ENCODE measurements at places on chromosomes 1 and 21.

DNA sequence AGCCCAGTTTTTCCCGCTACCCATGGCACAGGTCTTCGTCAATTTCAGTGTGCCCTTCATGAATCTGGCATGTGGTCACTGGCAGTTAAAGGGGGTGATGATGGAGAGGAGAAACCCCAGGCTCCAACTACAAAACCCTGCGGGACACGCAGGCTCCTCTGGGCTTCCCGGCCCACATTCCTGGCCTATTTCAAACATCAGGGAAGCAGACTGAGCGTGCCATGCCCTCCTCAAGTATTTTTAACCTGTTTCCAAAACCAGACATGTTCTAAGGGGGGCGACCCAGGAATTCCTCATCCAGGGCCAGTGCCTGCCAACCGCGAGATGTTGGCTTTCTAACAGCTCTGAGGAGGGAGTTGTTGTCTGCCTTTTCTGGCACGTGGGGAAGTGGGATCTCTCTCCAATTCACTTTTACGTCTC, 85.1 kb downstream of the CAPZB start:
- H3K4me1 ChIP-seq: peaks cover 64% of the 10 kb centered on the region
- H3K27me3 ChIP-seq: peaks cover 2% of the 10 kb centered on the region
- H3K4me3 ChIP-seq: no peak overlapping the region
- DNase-seq: no peak

GRCh38 chr1:5109633-5110032, 455.2 kb downstream of the AJAP1 start:
- peaks cover 22% of the 10 kb centered on the region for H3K27me3 ChIP-seq
- no peaks in the 10 kb centered on the region for H3K36me3 ChIP-seq
- no peak overlapping the region for H3K4me3 ChIP-seq
- H3K4me1 ChIP-seq: peaks cover 10% of the 10 kb centered on the region
- H3K27ac ChIP-seq: no peak overlapping the region
- no peak for DNase-seq

- peaks cover 51% of the 10 kb centered on the region for H3K36me3 ChIP-seq
- DNase-seq: no peak
- H3K27me3 ChIP-seq: peaks cover 2% of the 10 kb centered on the region
- no peak overlapping the region for H3K27ac ChIP-seq
Measured at GRCh38 chr1:153933955-153934354, 11.2 kb upstream of the GATAD2B start.

- DNase-seq: no peak
- no peak overlapping the region for H3K27ac ChIP-seq
- H3K36me3 ChIP-seq: peaks cover 6% of the 10 kb centered on the region
- peaks cover 3% of the 10 kb centered on the region for H3K27me3 ChIP-seq
Measured at GRCh38 chr1:167428395-167428794, 89.9 kb downstream of the CD247 start.

DNA sequence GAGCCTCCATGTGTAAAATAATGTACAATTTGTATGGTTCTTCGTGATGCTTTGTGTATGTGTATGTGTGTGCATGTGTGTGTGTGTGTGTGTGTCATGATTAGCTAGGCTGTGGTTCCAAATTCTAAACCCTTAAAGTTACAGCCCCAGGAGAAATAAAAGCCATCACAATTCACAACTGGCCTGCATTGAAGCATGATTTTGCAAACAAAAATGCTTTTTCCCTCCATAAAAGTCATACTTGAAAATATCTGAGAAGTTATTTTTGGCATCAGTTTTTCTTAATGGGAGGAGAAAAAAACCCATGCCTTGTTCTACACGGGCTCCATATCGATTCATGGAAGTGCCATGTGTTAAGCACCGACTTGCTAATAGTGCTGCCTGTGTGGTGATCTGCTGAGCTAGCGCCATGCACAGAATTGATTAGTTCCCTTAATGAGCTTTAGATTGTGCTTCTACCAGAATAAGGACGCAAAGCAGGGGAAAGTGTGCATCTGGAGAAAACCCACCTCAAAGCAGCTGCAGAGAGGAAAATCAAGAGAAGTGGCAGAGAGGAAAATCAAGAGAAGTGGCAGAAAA, 207.3 kb downstream of the DSCAM start:
- no peaks in the 10 kb centered on the region for H3K36me3 ChIP-seq
- peaks cover 8% of the 10 kb centered on the region for H3K27me3 ChIP-seq
- DNase-seq: no peak
- H3K4me3 ChIP-seq: no peak overlapping the region
- no peak overlapping the region for H3K27ac ChIP-seq

GRCh38 chr1:101137144-101138126, 99.4 kb upstream of the S1PR1 start:
- H3K27me3 ChIP-seq: no peaks in the 10 kb centered on the region
- H3K4me3 ChIP-seq: no peak overlapping the region
- no peak for DNase-seq
- H3K27ac ChIP-seq: no peak overlapping the region

- no peaks in the 10 kb centered on the region for H3K36me3 ChIP-seq
- H3K4me1 ChIP-seq: peaks cover 8% of the 10 kb centered on the region
Measured at GRCh38 chr1:182192966-182193365, 131.5 kb upstream of the ZNF648 start.

DNA sequence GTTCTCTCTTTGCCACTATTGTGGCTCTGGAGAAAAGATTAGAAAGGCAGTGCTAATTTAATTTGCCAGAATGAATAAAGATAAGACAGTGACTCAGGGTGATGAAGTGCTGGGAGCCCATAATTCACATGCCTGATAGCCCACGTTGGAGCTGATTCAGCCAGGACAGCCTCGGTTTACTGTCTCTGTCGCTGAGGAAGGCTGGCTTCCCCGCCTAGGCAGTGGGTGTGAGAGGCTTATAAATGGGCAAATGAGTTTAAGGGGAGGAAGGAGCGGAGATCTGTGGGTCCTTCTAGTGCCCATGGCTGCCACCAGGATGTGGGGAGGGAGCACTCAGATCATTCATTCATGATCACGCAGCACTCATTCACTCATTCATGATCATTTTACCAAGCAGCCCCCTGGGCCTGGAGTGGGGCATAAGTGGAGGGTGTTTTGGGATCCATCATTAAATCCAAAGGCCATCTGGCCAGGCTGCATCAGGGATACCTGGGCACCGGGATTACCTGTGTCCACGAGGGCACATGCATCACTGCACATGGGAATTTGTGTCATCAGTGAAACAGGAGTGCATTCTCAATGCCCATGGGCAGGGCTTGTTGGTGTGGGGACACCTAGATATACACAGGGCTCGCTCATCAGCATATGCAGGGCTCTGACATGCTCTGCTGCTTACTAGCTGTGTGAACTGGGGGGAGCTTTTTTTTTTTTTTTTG, 315.4 kb downstream of the MATN1 start:
- H3K27ac ChIP-seq: no peak overlapping the region
- H3K4me3 ChIP-seq: no peak overlapping the region
- H3K4me1 ChIP-seq: peaks cover 66% of the 10 kb centered on the region
- DNase-seq: no peak
- H3K27me3 ChIP-seq: peaks cover 11% of the 10 kb centered on the region
